ENCODE measurements at places on chromosomes 4 and X. TPM values are rescaled to one million over a fixed set of nuclear protein-coding genes. Genes with fewer than 3 reads are reported as not detected.

The SPATA18 gene
- 0.44 TPM for total RNA-seq

The ZNF185 gene
- total RNA-seq: 2.6 TPM

The SSX2B gene
- not detected for total RNA-seq

DNA sequence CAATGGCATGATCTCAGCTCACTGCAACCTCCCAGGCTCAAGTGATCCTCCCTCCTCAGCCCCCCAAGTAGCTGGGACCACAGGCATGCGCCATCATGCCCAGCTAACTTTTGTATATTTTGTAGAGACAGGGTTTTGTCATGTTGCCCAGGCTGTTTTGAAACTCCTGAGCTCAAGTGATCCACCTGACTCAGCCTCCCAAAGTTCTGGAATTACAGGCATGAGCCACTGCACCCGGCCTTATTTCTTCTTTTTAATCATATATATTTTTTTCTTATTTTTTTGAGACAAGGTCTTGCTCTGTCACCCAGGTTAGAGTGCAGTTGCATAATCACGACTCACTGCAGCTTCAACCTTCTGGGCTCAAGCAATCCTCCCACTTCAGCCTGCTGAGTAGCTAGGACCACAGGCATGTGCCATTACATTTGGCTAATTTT, 184.0 kb downstream of the TSPAN5 start:
- peaks cover 17% of the 10 kb centered on the region for H3K4me1 ChIP-seq
- H3K27me3 ChIP-seq: no peaks in the 10 kb centered on the region
- H3K27ac ChIP-seq: no peak overlapping the region

- no peak overlapping the region for H3K4me3 ChIP-seq
- no peak for DNase-seq
- no peaks in the 10 kb centered on the region for H3K36me3 ChIP-seq
- no peak overlapping the region for H3K27ac ChIP-seq
Observed at GRCh38 chr4:21195682-21196081, 495.4 kb downstream of the PACRGL start.

GRCh38 chr4:148634476-148634875, 192.3 kb upstream of the NR3C2 start:
- H3K27me3 ChIP-seq: no peaks in the 10 kb centered on the region
- no peak overlapping the region for H3K4me3 ChIP-seq
- no peak overlapping the region for H3K27ac ChIP-seq
- peaks cover 37% of the 10 kb centered on the region for H3K36me3 ChIP-seq

GRCh38 chr4:41339812-41340809, 83.4 kb downstream of the UCHL1 start:
- no peak overlapping the region for H3K4me3 ChIP-seq
- H3K36me3 ChIP-seq: no peaks in the 10 kb centered on the region
- H3K27me3 ChIP-seq: no peaks in the 10 kb centered on the region
- H3K27ac ChIP-seq: no peak overlapping the region
- no peaks in the 10 kb centered on the region for H3K4me1 ChIP-seq

- H3K27ac ChIP-seq: peak overlapping the region; percentile 97
- peaks cover 75% of the 10 kb centered on the region for H3K4me1 ChIP-seq
- peak overlapping the region; percentile 93 for H3K4me3 ChIP-seq
- H3K27me3 ChIP-seq: no peaks in the 10 kb centered on the region
- no peaks in the 10 kb centered on the region for H3K36me3 ChIP-seq
- DNase-seq: no peak
Observed at GRCh38 chrX:136778916-136779315, 1.8 kb downstream of the ARHGEF6 start.

DNA sequence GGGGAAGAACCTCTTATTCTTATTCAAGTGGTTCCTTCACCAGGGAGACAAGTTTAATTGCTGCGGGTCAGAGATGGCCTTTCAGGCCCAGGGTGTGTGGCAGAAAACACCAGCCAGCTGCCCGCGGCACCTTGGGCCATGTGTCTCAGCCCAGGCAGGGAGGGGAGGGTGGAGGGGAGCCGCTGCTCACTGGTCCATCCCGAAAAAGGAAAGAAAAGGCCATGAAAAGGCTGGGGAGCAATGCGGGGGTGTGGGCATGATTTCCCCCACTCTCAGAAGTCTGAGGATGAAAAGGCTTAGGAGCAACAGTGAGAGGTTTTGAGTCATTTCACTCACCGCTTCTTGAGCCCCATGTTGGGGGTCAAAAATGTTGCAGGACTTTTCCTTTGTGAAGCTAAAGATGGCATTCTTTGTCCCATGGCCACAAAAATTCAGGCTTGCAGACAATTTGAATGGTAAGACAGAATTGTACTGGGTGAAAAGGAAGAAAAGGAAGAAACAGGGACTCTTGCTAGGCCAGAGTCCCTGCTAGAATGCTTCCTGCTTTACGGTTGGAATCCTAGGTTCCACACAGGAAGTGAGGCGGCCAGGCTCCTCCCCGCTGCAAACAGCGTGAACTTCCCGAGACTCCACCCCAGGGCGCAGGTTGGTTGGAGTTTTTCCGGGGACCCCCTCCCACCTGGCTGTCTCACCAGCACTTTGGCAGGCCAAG, 17.4 kb upstream of the FAM47E start:
- DNase-seq: no peak
- H3K4me3 ChIP-seq: no peak overlapping the region
- H3K36me3 ChIP-seq: no peaks in the 10 kb centered on the region
- no peak overlapping the region for H3K27ac ChIP-seq
- no peaks in the 10 kb centered on the region for H3K27me3 ChIP-seq

DNA sequence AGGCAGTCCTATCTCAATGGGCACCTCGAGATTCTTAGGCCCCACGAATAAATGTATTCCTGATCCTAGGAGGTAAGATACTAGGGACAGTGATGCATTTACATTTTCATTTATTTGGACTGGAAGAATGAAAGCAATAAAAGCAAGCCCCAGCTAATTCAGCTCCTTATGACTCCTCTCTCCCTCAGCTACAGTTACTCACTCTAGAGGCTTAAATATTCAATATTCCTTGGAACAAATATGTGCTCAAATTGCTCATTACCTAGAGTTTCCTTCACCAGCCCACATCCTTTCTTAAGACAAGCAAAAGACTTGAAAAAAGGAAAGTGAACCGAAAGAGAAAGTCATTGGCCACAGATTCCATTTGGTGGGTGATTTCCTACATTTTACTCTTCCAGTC, 13.9 kb downstream of the PAGE2 start:
- DNase-seq: no peak
- H3K4me1 ChIP-seq: no peaks in the 10 kb centered on the region
- H3K27me3 ChIP-seq: no peaks in the 10 kb centered on the region
- H3K36me3 ChIP-seq: no peaks in the 10 kb centered on the region
- no peak overlapping the region for H3K27ac ChIP-seq
